ENCODE measurements at places on chromosomes 3 and 15.

DNA sequence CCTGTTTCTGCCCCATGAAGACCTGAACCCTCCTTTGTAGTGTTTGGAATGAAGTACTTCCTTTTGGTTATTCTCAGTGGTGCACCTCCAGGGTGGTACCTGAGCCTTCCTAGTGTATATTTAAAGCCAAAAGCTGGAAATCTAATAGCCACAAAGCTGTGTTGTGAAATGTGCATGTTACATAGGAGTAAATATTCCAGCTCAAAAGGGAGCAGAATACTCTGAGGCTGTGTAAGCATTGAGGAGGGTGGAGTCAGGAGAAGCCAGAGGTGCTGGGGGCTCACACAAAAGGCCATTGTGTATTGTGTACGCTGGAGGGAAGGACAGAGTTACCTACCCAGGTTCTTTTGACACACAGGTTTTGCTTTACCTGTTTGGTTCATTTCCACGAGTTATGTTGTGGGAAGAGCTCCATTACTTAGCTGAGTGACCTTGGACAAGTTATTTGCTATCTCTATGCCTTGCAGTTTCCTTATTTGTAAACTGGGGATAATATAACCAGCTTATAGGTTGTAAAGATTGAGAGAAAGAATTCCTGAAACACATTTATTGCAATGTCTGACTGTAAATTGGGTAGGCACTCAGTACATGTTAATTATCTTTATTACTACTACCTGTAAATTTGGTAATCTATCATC is 24.7 kb downstream of the GPR171 start:
- DNase-seq: no peak

- DNase-seq: no peak
Observed at GRCh38 chr3:63964681-63965485, 52.7 kb upstream of the SCAANT1 start.

- no peak for DNase-seq
Observed at GRCh38 chr3:172984914-172985313, 156.1 kb downstream of the SPATA16 start.

GRCh38 chr15:77118882-77119321 is 48.0 kb upstream of the TSPAN3 start:
- DNase-seq: peak; percentile 74

DNA sequence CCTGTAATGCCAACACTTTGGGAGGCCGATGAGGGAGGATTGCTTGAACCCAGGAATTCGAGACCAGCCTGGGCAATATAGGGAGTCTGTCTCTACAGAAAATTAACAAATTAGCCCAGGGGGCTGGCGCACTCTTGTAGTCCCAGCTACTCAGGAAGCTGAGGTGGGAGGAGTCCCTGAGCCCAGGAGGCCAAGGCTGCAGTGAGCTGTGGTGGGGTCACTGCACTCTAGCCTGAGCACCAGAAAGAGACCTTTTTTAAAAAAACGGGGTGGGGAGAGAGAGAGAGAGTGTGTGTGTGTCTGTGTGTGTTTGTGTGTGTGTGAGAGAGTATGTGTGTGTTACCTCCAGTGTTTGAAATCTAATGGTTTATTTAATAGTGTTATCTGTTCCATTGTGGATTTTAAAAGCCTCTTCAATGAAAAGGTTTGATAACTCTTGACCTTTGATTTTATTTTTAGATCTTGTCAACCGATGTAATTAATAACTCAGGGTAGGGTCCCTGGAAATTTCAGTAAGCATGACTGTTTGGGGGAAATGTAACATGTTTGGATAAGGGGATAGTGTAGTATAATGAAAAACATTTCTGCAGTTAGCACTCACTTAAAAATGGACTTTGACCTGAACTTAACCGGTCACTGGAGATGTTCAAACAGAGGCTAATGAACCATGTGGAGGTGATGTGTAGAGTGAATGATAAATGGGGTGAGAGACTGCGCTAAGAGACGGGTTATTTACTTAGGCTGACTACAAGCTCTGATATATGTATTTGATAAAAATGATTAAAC is 29.7 kb downstream of the LRCH3 start:
- DNase-seq: no peak

GRCh38 chr3:183591881-183592521 is 36.5 kb upstream of the KLHL6 start:
- no peak for DNase-seq

DNA sequence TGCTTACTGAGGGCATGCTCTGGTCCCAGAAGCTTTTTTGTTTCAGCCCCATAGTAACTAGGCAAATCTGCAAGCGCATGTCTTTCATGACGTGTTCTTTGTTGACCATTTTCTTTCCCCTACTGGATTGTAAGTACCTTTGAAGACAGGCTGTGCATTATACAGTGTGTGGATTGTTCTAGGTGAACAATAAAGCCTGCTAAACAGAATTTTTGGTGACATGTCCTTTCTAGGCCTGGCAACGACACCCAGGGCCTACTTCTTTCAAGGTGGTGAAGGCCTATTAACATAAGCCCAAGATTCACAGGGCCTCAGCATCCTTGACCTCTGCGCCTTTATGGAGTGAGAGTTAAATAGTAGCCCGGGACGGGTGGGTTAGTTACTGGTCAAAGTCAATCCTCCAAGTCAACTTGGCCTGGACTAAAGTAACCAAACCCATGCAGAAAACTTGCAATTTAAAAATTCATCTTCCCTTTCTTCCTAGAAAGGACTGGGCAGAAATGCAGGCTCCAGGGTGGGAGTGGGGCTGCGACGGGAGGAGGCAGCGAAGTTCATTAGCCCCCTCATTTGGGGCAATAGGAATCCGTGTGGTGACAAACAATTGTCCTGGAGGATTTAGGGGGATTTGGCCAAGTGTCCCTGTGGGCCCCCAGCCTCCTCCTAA is 37.6 kb upstream of the TRIM71 start:
- no peak for DNase-seq

DNA sequence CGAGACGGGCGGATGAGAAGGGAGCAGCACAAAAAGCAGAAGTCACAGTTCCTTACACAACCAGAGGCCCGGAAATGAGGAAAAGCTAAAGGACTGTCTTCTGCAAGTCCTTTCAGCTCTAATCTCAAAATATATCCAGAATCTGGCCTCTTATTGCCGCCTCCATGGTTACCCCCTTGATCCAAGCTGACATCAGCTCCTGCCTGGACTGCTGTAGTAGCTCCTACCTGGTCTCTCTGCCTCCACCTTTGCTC is 324.0 kb upstream of the ROPN1 start:
- no peak for DNase-seq
